CD4-positive, alpha-beta memory T cell (primary cell): ENCODE measurements at places on chromosomes 11 and 22.

GRCh38 chr11:26632691-26633159, 60.7 kb upstream of the MUC15 start:
- no peak for DNase-seq

GRCh38 chr11:74681686-74682651, 49.3 kb downstream of the CHRDL2 start:
- no peak for DNase-seq

DNA sequence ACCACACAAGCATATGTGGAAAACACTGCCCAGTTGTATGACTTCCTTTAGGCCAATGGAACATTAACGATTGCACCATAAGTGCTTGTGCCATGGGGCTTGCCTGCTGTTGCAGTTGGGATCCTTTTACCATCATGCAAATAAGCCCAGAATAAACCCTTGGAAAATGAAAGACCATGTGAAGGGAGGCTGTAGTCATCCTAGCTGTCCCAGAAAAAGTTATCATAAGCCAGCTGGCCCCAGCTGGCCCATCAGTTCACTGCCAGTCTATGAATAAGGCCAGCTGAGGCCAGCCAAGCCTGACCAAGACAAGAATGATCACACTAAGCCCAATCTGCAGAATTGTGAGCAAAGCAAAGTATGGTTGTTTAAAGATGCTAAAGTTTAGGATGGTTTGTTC, 253.9 kb upstream of the ARHGAP20 start:
- no peak for DNase-seq

DNA sequence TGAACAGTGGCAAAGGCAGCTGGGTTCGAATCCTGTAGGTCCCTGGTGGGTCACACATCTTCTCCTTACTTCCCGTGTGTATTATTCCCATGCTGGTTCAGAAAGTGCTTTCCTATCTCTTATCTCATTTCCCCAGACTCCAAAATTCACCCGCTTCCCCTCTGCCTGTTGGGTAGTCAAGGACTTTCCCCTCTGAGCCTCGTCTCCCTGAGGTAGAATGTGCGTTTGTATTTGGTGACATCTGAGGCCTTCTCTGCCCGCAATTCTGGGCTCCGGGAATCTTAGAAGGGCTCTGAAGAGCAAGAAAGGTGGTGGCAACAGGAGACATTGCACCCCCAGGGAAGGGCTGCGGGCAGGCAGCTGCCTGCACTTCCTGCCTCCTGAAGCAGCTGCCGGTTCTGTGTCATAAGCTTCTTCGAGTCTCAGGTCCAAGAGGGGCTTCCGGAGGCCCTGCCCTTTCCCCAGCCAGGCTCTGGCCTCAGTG, 5.9 kb downstream of the LRRC32 start:
- peak; percentile 22 for DNase-seq

DNA sequence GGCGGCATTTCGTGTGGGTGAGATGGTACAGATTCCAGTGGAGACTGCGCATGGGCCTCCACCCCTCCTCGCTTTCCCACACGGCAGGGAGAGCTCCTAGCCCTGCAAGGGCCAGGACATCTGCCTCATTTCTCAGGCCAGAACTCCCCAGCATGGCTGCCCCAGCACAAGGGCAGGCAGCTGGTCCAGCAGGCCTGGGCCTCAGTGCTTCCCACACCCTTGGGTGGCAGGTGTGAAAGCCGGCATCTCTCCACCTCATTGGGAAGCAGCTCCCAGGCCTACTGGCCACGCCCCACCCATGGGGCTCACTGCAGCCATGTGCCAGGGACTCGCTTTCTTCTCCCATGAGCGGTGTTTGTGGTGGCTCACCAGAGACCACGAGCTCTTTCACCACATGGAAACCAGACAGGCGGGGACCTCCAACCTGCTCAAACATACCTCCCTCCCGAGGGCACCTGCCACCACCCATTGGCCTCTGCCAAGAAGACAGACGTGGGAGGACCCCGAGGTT, 79.1 kb downstream of the NAT10 start:
- DNase-seq: no peak

GRCh38 chr11:69534166-69534530, 52.7 kb downstream of the LINC01488 start:
- no peak for DNase-seq

- no peak for DNase-seq
Measured at GRCh38 chr22:27445881-27446280, 355.7 kb downstream of the MN1 start.
